ENCODE measurements at places on chromosomes 11 and 22. TPM values are rescaled to one million over a fixed set of nuclear protein-coding genes. Genes with fewer than 3 reads are reported as not detected.
A peak's percentile ranks its signal among the peaks of the same experiment; 100 is the strongest.

Gene IZUMO1R
- not detected for total RNA-seq

Gene MRGPRX4
- total RNA-seq, result not detected

Gene OR52E2
- not detected for total RNA-seq

Gene MAPK8IP2
- 1.7 TPM for total RNA-seq

Gene SNX32
- 0.47 TPM for total RNA-seq

Gene MMP13
- not detected for total RNA-seq

Gene OR52I1
- total RNA-seq, result not detected

Gene OR4A16
- total RNA-seq, result not detected

Gene MMP27
- total RNA-seq, result not detected

Gene CFAP300
- total RNA-seq, result 7.2 TPM

Gene DEUP1
- total RNA-seq, result 0.68 TPM

Gene OR5B21
- not detected for total RNA-seq

Gene MAPK8IP1
- total RNA-seq, result 7.3 TPM

Gene UBASH3B
- 64.7 TPM for total RNA-seq

Gene TTC12
- 17.6 TPM for total RNA-seq

DNA sequence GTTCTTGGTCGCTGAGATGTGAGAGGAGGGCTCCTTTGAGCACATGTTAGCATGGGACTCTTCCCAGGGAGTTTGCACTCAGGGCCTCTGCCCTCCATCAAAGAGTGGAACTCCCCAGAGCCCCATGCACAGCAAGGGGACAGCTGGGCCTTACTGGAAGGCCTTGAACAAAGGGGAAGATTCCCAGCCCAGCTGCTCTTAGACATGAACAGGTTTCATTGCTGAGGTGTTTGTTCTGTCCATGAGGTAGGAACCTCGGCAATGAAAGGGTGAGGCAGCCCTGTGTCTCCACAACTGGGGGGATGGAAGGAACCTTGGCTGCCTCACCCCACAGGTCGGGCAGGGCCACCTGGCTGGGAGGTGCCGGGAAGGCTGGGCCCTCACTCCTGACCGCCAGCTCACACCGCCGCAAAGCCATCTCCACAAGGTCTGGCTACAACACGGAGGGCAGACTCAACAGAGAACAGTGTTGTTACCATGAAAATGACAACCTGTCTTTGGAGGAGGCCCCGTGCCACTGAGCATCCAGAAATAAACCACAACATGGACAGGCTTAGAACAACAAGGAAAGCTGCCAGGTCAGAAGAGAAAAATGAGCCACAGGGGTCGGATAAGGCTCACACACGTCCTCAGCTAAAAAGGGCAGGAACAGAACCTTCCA lies 3.2 kb downstream of the DERL3 start:
- peaks cover 55% of the 10 kb centered on the region for H3K36me3 ChIP-seq
- H3K27ac ChIP-seq, result no peak overlapping the region
- peaks cover 17% of the 10 kb centered on the region for H3K4me1 ChIP-seq
- no peaks in the 10 kb centered on the region for H3K27me3 ChIP-seq

GRCh38 chr11:86812981-86813380 lies 12.6 kb downstream of the PRSS23 start:
- H3K27ac ChIP-seq, result no peak overlapping the region
- no peaks in the 10 kb centered on the region for H3K36me3 ChIP-seq
- no peak for DNase-seq
- H3K27me3 ChIP-seq, result no peaks in the 10 kb centered on the region
- H3K4me1 ChIP-seq, result peaks cover 6% of the 10 kb centered on the region

DNA sequence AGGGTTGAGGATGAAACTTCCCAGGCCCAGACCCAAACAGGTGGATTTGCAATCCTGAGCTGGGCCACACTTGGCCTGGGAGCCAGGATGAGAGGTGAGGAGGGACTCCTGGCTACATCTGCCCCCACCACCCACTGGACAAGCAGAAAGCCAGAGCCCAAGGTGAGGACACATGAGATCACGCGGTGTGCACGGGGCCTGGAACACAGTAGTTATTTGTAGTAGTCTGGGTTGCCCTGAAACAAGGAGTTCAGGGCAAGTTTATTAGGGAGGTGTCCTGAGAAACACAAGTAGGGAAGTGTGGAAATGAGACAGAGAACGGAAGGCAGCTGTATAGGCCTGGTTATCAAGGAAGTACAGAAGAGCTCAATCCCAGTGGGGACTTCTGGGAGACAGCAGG lies 647 bp upstream of the SEC14L6 start:
- H3K36me3 ChIP-seq, result no peaks in the 10 kb centered on the region
- H3K27ac ChIP-seq, result no peak overlapping the region
- peaks cover 10% of the 10 kb centered on the region for H3K27me3 ChIP-seq
- H3K4me3 ChIP-seq, result no peak overlapping the region

DNA sequence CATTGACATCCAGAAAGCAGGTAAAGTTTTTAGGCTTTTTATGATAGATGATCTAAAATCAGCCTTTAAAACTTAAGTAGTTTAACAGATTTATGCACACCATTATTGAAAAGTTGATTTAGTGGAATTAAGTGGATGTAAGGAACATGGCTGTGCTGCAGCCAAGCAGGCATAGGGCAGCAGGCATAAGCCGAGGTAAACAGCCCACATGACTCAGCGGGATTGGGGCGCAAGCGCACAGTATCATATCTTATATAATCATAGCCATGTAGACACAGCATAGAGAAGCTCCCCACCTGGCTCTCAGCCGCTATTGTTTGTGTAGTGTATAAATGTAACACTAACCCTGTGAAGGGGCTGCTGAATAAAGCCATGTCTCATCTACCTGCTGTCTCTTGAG lies 157.5 kb downstream of the WNT11 start:
- H3K27me3 ChIP-seq, result no peaks in the 10 kb centered on the region
- H3K27ac ChIP-seq, result no peak overlapping the region
- DNase-seq, result no peak
- no peaks in the 10 kb centered on the region for H3K36me3 ChIP-seq
- no peaks in the 10 kb centered on the region for H3K4me1 ChIP-seq
- no peak overlapping the region for H3K4me3 ChIP-seq

DNA sequence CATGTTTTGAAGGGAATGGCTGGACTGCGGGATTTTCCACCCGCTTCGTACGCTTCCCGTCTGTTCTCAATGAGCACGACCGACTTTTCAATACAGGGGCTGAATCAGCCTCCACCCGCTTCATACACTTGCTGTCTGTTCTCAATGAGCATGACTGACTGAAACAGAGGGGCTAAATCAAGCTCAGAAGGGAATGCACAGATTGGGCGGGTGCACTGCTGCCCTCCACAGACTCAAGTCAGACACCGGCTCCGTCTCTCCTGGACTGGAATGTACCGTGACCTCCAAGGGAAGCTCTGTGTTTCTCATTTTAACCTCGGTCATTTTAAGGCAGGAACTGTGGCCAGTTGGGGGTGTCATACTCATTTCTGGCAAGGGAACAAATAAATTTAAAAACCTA lies 48.5 kb downstream of the BRD1 start:
- no peak overlapping the region for H3K27ac ChIP-seq
- DNase-seq, result no peak
- no peaks in the 10 kb centered on the region for H3K27me3 ChIP-seq
- peaks cover 18% of the 10 kb centered on the region for H3K4me1 ChIP-seq
- peaks cover 66% of the 10 kb centered on the region for H3K36me3 ChIP-seq

- peaks cover 38% of the 10 kb centered on the region for H3K4me1 ChIP-seq
- H3K36me3 ChIP-seq, result peaks cover 24% of the 10 kb centered on the region
- H3K27ac ChIP-seq, result no peak overlapping the region
- no peak overlapping the region for H3K4me3 ChIP-seq
- no peaks in the 10 kb centered on the region for H3K27me3 ChIP-seq
Observed at GRCh38 chr11:57709802-57710367, 2.1 kb downstream of the MED19 start.

GRCh38 chr11:693415-693831 lies 1.6 kb downstream of the DEAF1 start:
- H3K36me3 ChIP-seq, result peaks cover 22% of the 10 kb centered on the region
- no peak overlapping the region for H3K27ac ChIP-seq
- no peaks in the 10 kb centered on the region for H3K27me3 ChIP-seq
- H3K4me3 ChIP-seq, result peak overlapping the region; percentile 33
- DNase-seq, result no peak

DNA sequence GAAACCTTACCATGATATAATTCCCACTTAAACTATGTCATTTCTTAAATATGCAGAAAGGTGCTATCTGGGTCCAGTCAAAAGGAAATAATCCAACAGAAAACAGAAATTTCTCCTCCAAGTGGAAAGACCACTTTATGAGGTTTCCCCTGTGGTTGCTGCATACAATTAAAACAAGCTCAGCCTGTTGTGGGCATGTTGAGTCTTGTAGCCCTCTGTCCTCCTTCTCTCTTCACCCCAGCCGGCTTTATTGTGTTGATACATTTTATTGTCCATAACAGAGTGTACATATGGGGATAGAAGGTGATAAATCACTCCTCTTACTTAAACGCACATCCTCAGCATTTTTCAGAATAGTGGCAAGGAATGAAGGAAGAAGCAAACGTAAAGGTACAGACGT lies 126.0 kb upstream of the MTNR1B start:
- H3K36me3 ChIP-seq, result no peaks in the 10 kb centered on the region
- H3K27me3 ChIP-seq, result no peaks in the 10 kb centered on the region
- no peak overlapping the region for H3K4me3 ChIP-seq
- no peaks in the 10 kb centered on the region for H3K4me1 ChIP-seq

GRCh38 chr11:85602526-85603213 lies 24.5 kb downstream of the DLG2 start:
- no peak for DNase-seq
- no peak overlapping the region for H3K27ac ChIP-seq
- H3K4me3 ChIP-seq, result no peak overlapping the region
- no peaks in the 10 kb centered on the region for H3K27me3 ChIP-seq
- H3K36me3 ChIP-seq, result no peaks in the 10 kb centered on the region

DNA sequence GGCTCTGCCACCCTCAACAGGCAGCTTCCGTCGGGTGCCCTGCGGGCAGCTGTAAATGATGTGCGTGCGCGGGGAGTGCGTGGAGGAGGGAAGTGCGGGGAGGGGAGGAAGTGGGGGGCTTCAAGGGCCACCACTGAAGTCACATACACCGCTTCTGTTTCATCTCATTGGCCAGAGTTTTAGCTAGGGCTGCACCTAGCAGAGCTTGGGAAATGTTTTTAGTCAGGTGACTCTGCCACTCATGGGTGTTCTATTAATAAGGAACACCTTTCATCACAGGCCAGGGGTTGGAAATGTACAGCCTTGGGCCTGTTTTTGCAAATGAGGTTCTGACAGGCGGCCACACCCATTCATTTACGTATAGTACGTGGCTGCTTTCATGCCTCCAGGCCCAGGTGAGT lies 14.6 kb downstream of the FAM118A start:
- no peak overlapping the region for H3K4me3 ChIP-seq
- no peaks in the 10 kb centered on the region for H3K27me3 ChIP-seq

- no peak for DNase-seq
- no peak overlapping the region for H3K27ac ChIP-seq
- no peaks in the 10 kb centered on the region for H3K36me3 ChIP-seq
- no peaks in the 10 kb centered on the region for H3K4me1 ChIP-seq
- no peaks in the 10 kb centered on the region for H3K27me3 ChIP-seq
- H3K4me3 ChIP-seq, result no peak overlapping the region
Observed at GRCh38 chr11:116454020-116454645, 318.7 kb downstream of the BUD13 start.

Data from lower lobe of right lung (tissue), 2 donors.